ENCODE measurements at places on chromosomes 4 and X.

- DNase-seq = no peak
These were observed at the start of gene STOX2 for GRCh38 chr4:183905081-183905592. Gene STOX2, plus strand, starts transcription at chr4:183905307. Its CDS starts 1,484 bp downstream, at chr4:183906791.

- DNase-seq = no peak
These were observed 23.5 kb downstream of the RAP1GDS1 start for GRCh38 chr4:98284640-98285046.

GRCh38 chr4:169315530-169316343 is 45.0 kb upstream of the SH3RF1 start:
- DNase-seq = no peak

- no peak for DNase-seq
These were observed at the start of gene UCP1 for GRCh38 chr4:140568507-140569306. Gene UCP1, minus strand, starts transcription at chr4:140568961. Its CDS starts 232 bp downstream, at chr4:140568729.

GRCh38 chr4:15769202-15769601 is 8.9 kb upstream of the CD38 start:
- DNase-seq = no peak

DNA sequence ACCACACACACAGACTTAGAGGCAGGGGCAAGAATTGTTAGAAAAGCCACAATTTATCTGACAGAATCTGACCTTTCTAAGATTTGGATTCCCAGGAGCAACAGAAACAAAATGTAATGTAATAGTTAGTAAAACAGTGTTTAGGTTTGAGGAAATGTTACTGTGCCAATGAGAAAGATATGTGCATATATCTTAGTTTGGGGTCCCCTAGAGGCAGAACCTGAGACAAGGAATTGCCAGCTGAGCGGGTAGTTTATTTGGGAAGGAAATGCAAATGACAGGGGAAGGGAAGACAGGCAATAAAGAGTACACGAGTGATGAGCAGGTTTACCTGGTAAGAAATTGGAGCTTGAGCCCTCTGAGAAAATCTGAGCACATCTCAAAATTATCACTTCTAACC is 31.3 kb upstream of the DDX53 start:
- DNase-seq = no peak

- DNase-seq = no peak
These were observed 5.0 kb downstream of the FBXO8 start for GRCh38 chr4:174278467-174278866.

DNA sequence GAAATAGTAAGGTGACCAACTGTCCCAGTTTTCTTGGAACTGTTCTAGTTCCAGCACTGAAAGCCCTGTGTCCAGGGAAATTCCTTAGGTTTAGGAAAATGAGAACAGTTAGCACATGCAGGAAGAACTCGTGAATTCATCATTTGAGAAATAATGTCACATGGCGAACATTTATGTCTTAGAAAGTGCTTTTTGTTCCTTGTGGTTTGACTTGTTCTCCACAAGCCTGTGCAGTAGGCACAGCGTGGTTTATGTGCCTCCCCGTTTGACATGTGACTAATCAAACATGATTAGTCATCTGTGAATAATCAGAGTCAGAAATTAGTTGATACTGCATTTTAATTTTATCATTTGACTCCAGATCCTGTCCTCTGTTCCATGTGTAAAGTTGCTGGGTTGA is 556.0 kb upstream of the CPEB2 start:
- DNase-seq = no peak

DNA sequence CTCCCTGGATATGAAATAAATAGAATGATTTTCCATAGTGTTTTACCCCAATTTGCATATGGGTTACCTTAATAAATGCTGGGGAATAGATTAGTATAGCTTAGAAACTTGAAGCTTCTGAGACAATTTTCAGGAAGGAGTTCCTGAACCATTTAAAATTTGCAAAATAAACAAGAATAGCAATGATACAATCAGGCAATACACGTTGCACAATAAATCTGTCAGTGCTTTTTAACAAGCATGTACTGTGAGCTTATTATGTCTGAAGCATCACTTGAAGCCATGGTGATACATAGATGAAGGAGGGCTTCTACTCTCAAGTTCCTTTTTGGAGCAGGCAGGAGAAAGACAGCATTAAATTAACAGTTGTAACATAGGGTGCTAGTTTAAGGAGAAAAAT is 84.2 kb upstream of the WDFY3 start:
- DNase-seq = no peak

DNA sequence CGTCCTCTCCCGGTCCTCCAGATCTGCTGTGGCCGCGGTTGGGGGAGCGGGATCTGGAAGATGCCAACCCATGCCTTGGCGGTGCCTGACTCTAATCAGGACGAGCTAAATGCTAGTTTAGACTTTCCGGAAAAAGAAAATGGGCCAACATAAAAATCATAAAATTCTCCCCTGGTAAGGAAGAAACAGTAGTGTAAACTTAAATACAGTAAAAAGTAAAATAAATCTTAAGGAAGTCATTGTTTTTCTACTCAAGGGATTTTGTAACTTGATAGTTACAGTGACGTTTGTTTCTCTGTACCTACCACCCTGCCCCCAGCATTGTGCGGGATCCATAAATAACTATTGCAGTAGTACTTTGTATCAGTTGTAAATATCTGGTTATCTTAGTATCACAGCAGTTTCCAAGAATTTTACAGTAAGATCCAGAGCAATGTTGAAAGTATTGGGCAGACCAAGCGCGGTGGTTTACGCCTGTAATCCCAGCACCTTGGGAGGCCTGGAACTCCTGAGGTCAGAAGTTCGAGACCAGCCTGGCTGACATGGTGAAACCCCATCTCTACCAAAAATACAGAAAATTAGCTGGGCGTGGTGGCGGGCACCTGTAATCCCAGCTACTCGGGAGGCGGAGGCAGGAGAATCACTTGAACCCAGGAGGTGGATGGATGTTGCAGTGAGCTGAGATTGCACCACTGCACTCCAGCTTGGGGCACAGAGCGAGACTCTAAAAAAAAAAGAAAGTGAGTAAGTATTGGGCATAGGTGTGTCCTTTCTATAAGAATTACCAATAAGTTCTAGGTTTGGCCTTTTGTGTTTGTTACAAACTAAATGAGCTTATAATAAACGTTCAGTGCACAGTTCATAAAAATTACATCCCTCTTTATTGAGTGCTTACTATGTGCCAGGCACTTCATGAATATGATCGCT is 1.0 kb upstream of the PLA2G12A start:
- DNase-seq = no peak

GRCh38 chr4:148216866-148217814 is 225.1 kb downstream of the NR3C2 start:
- DNase-seq = no peak
